Left lung (tissue), 14 donors: ENCODE measurements at places on chromosomes 1 and 21.

GRCh38 chr21:29481641-29482040 is 182.9 kb downstream of the BACH1 start:
- DNase-seq, result no peak

DNA sequence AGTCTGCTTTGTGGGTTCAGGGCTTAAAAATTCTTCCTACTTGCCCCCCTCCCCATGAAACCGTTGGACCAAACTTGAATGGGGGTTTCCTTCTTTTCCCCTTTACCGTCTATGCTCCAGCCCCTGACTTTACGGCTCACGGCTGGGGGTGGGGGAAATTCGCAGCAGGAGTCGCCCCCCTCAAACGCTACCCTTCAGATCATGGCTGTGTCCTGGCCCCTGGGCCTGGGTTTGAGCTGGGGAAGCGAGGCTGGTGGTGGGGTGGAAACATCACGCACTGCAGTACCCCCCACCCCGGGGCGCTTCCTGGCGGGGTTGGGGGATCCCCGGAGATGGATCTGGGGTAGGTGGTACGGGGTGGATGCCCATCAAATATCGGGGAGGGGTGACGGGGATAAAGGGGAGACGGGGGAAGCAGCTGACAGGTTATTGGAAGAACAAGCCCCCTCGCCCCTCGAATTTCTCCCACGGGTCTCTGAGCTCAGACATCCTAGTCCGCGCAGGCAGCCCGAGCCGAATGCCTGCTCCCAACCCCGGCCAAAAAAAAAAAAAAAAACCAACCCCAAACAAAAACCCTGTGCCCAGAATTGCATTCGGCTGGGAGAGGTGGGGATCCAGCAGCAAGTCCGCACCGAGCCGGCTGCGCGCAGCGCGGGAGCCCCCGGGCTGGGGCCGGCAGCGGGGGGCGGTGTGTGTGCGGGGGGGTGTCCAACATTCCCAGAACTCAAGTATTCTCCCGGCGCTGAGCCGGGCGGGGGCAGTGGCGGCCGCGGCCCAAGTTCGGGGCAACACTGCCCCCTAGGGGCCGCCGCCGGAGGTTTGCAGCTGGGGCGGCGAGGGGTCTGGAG is 59.0 kb upstream of the ACOT11 start:
- DNase-seq, result peak; percentile 95

DNA sequence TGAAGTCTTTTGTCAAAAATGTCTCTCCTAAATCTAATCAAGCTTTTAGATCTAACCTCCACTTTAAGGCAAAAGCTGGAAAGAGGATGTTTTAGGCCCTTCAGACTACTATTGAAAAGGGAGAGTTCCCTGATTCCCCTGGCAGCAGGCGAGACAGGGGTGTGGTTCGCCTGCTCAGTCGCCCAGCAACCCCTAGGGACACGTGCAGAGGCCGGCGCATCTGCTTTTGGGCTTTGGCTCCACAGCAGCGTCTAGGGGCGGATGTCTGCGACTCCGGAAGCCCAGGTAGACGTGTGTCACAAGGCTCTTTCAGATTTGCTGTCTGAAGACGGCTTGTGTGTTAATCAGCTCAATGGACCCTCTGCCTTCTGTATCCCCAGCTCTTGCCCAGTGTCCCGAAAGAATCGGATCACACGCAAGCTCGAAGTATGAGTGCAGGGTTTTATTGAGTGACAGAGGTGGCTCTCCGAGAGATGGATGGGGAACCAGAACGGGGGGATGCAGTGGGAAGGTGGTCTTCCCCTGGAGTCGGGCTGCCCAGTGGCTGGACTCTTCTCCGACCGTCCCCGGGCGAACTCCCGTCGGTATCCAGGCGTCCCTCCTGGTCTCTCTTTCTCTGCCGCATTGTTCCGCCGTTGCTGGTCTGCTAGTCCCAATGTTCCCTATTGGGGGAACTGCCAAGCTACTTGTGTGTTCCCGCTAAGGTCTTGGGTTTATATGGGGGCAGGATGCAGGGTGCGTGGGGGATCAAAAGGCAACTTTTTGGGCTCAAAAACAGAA is 45.5 kb downstream of the OLFML2B start:
- no peak for DNase-seq

DNA sequence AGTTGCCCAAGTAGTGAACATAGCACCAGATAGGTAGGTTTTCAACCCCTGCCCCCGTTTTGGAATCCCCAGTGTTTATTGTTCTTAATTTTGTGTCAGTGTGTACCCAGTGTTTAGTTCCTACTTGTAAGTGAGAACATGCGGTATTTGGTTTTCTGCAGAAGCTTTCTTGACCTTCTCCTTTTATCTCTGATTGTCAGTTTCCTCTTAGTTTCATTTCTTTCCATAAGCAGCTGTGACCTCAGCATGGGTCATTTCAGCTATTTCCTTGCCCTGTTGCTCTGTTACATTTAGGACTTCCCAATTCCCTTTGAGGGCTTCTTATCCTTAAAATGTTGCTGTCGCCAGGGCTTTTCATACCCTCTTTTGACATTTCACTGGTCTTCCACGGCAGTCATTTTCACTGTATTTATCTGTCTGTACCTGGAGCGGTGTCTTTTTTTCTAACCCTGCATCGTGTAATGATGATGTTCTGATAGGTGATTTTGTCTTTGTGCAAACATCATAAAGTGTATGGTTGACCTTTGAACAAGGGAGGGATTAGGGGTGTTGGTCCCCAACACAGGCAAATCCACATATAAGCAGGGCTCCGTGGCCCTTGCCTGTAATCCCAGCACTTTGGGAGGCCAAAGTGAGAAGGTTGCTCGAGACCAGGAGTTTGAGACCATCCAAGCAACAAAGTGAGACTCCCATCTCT is 15.0 kb downstream of the ITSN1 start:
- no peak for DNase-seq

- DNase-seq, result no peak
Measured at GRCh38 chr1:186858923-186859322, 30.2 kb downstream of the PLA2G4A start.

DNA sequence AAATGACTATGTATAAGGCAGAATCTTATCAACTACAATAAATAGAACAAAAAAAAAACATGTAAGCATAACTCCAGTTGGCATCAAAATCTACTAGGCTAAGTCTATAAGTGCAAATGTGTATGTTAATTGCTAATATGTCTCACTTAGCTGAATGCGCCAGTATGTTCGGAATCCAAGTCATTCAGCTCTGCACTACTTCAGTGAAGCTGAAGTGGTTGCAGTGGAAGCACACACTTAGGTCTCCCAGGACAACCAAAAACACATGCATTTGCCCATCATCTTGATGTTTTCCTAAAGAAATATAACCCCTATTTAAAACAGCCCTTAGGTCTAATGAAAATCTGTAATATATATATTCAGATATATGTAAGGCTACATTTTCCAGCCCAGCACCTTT is 41.0 kb upstream of the RGS2 start:
- no peak for DNase-seq

- no peak for DNase-seq
Measured at GRCh38 chr1:24939040-24939674, 9.1 kb upstream of the RUNX3 start.
